Activated CD4-positive, alpha-beta T cell treated with anti-CD3 and anti-CD28 coated beads, Interleukin-2, amount 50 U/mL, for 48 hours (primary cell): ENCODE measurements at places on chromosomes 6 and 20.
A peak's percentile ranks its signal among the peaks of the same experiment; 100 is the strongest.

GRCh38 chr20:62489186-62489931 is 13.6 kb upstream of the GATA5 start:
- DNase-seq, result no peak

GRCh38 chr6:144731229-144731628 is 446.1 kb downstream of the UTRN start:
- DNase-seq, result no peak

- DNase-seq, result no peak
Observed at GRCh38 chr20:41632896-41633295, 14.7 kb upstream of the CHD6 start.

DNA sequence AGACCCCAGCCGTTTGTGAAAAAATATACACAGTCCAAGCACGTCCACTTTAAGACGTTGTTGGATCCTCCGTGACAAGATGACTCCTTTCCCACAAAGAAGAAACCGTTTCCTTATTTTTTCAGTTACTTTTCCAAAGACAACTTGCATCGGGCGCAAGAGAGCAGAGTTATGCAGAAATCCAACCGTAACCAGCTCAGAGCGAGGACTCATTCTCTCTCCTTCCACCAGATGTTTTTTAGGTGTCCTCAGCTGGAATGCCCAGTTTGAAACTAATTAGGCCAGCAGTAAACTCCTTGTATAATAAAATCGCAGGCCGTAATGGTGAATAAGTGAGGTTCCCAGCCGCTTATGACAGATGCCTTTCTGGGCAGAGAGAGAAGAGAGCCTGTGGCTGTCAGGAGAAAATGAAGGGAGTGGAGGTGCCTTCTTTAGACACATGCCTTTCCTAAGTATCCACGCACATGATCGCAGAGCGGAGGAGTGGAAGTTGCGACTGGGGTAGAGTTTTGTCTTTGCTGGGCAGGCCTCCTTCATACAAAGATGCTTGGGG is 2.8 kb downstream of the EYA2 start:
- no peak for DNase-seq

DNA sequence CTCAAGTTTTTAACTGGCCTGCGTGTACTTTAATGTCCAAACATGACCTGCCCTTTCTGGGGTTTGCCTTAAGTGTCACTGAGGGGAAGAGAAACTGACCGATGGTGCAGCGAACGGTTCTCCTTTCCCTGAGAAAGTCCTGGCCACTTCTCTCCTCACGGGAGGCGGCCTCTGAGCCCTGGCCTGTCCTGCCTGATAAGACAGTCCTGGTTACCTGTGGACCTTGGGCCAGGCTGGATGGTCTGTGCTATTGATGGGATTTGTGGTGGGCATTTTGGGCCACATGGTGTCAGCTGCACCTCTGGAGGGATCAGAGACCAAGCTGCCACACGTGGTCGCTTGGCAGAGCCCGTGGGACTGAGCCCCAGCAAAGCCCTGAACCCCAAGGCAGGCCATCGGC is 11.6 kb upstream of the NTSR1 start:
- DNase-seq, result no peak

DNA sequence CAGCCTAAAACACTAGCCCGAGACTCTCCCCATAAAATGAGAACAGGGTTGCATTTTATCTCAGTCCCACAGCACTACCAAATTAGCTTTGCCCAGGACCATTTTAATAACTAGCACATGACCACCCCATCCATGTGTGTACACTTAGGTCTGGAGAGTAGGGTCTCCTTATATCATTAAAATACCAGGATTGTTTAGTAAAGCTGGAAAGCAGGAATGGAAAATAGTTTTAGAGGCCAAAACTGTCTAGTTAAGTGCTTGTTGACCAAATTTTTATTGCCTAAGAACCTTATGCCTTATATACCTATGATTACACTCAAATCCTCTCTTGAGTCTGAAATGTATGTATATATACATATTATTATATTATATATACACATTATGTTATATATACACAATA is 608.4 kb downstream of the HDGFL1 start:
- DNase-seq, result no peak

- peak; percentile 4 for DNase-seq
Observed at GRCh38 chr20:38290829-38291814, 12.8 kb upstream of the BPI start.

DNA sequence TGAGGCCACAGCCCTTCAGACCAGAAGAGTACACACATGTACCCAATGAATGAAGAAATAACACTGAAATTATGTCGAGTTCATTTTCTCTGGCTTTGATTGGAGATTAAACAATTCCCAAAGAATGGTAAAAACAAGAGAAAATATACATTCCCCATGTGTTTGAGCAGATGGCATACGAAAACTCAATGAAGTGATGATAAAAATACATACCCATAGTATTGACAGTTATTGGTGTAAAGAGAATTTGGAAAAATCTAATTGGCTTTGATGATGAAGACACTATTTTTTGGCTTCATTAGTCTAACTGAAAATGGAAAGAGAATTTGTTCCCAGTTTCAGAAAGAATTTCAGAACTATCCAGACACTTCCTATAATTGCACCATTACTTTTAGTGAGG is 76.6 kb upstream of the SNRPB2 start:
- no peak for DNase-seq

- DNase-seq, result no peak
Observed at GRCh38 chr6:2111162-2111677, 134.2 kb downstream of the GMDS start.

DNA sequence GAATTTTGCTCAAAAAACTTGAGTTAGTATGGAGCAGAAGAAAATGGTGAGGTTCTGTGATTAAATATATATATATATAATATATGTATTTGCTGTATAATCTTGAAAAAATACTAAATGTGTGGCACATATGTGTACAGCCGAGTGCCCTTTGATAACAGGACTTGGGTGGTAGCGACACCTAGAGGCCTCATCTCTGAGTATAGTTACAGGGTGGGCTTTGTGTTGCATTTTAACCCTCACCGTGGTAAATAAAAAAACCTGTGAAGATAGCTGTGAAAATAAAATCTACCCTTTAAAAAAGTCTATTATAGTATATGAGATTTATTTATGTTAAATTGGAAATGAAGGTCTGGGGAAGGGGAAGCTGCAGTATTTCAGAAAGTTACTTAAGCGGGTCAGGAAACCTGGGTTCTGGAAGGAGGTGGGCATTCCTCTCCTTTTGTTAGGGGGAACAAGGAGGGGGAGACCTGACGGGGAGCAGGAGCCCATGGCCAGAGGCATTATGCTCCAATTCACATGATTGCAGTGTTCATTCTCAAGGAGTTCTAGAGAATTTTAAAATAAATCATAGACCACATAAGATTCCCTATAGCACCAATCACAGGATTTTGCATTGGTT is 82.7 kb downstream of the SH3BGRL2 start:
- DNase-seq, result peak; percentile 29

GRCh38 chr20:47487175-47487917 is 14.3 kb upstream of the NCOA3 start:
- DNase-seq, result peak; percentile 73

DNA sequence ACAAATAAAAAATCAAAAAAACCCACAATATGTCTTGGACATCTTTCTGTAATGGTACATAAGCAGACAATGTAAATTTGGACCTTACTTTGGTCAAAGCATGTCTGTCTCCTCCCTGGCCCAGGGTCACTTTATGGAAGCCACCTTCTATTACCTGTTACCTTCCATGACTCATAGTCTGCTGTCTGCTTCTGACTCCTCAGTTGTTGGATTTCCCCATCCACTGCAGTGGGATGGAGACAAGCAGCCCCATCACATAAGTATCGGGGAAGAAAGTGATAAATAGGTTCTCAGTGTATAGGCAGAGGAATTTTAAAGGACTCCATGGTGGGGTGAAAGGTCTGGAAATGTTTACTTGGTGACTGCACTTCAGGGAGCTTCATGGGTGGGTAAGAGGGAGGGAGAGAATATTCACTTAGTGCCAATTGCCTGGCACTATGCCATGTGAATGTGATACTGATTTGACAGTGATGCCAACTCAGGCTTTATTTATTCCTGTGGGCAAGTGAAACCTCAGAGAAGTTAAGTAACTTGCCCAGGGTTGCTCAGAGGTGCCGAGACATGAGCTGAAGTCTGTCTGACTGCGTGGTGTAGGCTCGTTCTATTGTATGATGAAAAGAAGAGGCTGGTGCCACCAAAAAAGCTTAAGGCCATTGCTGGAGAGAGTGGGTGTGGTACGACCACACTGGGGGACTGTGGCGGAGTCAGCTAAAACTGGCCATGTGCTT is 175.6 kb upstream of the RNF24 start:
- no peak for DNase-seq

DNA sequence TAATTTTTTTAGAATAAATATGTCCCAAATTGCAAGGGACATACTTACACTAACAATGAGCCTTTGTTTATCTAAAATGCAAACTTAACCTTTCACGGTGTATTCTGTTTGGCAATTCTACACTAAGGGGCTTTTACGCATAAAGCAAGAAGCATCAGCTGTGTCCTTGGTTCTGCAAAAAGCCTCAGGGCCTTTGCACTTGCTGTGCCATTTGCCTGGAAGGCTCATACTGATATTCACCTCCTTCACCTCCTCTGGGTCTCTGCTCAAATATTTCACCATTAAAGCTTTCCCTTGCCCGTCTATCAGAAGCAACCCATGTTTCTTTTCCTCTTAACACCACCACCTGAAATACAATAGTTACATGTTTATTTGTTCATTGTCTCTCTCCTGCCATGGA is 8.9 kb upstream of the BMP7 start:
- DNase-seq, result no peak

GRCh38 chr6:26575494-26575939 is 21.2 kb upstream of the ABT1 start:
- no peak for DNase-seq

DNA sequence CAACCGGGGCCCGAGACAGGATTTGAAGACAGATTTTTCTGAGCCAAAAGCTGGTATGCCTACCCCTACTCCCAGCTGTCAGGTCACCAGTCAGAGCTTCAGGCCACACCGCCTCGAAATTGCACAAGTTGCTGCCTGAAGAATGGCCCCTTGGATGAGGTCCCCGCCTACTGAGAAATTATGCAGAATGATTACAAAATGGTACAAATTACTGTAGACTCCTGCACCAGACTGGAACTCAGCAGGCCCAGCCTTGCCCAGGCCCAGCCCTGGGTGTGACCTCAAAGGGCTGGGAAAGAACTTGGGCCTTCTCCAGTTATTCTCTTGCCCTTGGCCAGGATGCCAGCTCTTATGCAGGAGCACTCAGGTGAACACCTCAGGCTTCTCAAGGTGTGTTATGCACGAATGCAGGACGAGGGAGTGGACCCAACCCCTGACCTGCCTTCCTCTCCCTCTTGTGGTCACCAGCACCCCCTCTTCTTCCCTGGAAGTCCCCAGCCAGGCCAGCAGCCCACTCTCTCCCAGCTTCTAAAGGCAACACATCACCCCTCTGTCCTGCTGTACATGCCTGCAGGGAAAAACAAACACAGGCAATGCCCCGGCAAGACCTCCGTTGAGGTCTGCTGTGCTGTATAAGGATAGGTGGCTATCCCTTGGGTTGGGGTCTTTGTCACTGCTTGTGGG is 88.7 kb upstream of the NAA20 start:
- DNase-seq, result no peak
